ENCODE measurements at places on chromosomes 5 and 9. TPM values are rescaled to one million over a fixed set of nuclear protein-coding genes. Genes with fewer than 3 reads are reported as not detected.

DNA sequence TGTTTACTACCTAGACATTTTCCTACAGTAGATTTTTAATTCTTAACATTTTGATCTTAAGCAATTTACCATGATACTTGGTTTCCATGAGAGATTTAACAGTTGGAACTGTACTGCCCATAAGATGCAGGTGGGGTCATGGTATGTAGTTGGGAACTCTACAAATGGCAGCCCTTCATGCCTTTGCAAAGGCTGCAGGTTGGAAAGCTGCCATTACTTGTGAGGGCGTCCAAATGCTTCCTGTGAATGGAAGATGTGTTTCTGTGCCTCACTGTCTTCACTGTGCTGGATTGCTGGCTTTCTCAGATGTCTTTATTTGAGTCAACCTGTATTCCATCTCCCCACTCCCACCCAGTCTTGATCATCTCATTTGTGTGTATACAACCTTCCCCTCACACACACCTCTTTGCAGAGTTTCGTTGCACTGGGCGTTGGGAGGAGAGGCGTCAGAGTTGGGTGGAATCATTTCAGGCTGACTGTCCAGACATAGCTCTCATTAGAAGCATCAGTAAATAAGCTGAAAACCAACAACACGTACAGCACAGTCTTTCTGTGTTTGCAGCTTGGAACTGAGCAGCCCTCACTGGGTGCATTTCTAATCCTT, 14.8 kb upstream of the ABL1 start:
- DNase-seq: no peak

Gene OR1Q1
- total RNA-seq: not detected

- DNase-seq: peak; percentile 81
Measured at GRCh38 chr9:126704892-126705766, 91.4 kb downstream of the LMX1B start.

Gene NRG2
- total RNA-seq: 0.81 TPM

Gene PCDHA1
- total RNA-seq: not detected

Gene KIAA1191
- 77.7 TPM for total RNA-seq
